ENCODE measurements at places on chromosomes 1 and 21.

GRCh38 chr1:197042676-197043341, 24.3 kb downstream of the F13B start:
- no peak for DNase-seq

- DNase-seq = no peak
Observed at GRCh38 chr1:230940848-230941247, 37.8 kb downstream of the TTC13 start.

DNA sequence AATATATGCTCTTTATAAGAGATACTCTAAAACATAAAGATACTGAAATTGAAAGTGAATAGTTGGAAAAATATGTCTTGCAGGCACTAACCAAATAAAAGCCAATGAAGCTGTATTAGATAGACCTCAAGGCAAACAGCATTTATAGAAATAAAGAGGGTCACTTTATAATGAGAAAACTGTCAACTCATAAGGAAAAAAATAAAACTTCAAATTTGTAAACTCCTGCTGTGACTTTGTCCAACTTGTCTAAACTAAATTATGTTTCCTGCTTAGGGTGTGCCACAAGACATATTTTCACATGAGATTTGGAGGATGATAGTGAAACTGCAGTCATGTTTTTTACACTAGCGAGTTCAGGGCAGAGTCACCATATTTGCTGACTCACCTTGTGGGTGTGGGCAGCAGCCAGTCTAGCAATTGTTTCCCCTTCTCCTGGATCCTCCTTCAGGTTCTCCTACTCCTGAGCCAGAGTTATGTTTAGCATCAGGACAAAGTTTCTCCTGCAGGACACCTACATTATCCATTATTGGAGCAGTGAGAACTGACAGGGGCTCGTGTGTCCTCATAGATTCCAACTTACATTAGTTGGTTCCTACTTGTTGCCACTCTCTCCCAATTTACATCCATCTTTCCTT, 43.8 kb downstream of the CD53 start:
- no peak for DNase-seq

GRCh38 chr1:211910913-211911485, 80.4 kb upstream of the LPGAT1 start:
- DNase-seq = no peak

GRCh38 chr1:218967836-218968235, 205.8 kb upstream of the LYPLAL1 start:
- DNase-seq = no peak

DNA sequence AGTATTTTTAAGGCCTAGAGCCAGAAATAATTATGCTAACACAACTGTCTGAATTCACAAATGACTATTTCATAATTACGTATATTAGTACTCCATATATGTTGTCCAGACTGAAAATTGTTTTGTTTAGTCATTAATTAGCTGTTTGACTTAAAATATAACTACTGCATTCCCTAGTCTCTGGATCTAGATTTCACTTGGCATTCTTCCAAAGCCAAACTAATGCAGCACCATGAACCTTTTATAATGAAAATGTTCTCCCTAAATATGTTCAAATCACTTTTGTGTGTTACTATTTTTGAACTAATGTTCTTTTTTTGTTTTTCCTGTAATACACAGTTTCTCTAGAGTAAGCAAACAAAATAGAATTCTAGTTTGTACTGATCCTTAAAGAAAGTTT, 46.1 kb downstream of the CAMTA1 start:
- DNase-seq = no peak

DNA sequence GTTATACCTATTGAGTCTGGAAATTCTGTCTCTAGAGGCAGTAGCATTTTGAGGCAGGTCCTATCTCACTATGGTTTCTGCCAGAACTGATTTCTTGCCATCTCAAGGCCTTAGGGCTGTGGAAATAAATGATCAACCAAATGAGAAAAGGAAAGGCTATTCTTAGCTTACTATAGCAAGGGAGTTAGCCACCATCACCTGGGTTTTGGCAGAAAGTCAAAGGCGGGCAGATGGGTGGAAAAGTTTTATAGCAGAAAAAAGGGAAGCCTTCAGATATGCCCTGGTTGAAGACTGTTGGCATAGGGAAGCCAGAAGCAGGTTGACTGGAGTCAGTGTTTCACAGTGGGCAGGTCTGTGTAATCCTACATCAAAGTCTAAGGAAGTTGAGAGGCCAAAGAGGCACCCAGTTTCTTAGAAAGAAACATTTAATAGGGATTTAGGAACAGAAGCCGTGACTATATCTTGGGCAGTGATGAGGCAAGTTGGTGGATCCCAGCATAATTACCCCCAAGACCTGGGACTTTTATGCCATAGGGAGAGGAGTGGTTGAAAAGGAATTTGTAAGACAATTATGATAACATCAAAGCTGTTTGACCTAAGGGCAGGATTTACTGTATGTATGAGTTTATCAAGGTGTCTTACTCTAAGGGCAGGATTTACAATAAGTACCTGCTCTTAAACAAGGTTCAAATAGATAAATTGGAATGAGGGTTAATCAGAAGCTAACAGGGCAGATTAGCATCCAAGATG, 29.7 kb downstream of the CTH start:
- DNase-seq = no peak

GRCh38 chr1:117232531-117232930, 21.8 kb upstream of the VTCN1 start:
- no peak for DNase-seq

GRCh38 chr1:47843781-47844557, 153.2 kb downstream of the TRABD2B start:
- DNase-seq = no peak

GRCh38 chr21:45845063-45845769, 136.4 kb upstream of the COL6A1 start:
- DNase-seq = no peak

DNA sequence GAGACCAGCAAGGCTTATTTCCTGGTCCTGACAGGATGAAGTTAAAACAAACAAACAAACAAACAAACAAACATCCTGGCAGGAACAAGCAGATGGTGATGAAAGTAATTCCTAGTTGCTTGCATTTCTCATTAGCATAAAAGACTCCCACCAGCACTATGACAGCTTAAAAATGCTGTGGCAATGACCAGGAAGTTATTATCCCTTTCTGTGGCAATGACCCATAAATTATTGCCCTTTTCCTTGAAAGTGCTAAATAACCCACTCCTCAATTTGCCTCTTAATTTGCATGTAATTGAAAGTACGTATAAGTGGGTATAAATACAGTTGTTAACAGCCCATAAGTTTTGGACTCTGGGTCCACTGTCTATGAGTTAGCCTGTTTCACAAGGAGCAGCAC, 727.6 kb upstream of the NEGR1 start:
- DNase-seq = no peak

DNA sequence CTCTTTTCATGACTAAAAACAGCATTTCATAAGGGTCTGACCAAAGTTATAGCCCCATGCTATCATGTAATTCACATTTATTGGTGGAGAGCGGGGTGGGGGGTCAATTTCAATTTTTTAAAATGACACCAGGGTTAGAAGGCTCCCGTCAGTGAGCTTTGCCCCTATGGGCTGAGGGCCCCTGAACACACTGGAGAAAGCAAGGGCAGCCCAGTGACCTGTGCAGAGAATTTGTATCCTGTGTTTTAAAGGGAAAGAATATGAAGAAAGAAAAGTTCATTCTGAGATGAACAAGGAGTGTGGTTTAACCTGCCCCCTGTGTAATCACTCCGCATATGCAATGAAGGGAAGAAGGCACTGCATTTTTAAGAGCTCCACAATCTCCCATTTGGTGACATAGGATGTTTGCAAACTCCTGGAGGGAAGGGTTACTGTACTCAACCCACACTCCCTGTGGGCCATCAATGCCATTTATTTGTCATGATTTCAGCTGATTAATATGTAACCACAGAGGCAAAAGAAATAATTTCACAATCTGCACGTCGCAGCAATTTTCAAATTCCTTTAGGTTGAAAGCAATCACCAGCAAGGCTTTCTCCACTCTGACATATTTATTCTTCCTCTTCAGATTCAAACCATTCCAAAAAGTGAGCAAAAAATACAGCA, 95.6 kb downstream of the ZNF281 start:
- DNase-seq = no peak

DNA sequence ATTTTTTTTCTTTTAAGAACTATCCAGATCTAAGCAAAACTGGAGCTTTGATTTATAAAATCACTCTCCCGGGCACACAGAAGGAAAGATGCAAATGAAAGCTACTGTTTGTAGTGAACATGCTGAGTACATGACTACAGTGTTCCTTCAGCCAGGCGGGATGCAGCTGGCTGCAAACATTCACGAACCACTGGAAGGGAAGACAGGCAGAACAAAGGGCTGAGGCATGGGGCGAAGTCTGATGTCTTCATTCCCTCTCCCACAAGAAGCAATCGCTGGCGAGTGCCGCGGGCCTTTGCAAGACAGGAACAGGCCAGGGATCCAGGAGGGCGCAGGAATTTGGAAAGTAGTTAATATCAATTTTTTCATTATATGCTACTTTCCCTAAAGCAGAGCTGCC, 257.9 kb upstream of the AJAP1 start:
- peak; percentile 8 for DNase-seq

- no peak for DNase-seq
Observed at GRCh38 chr1:56774067-56774609, 45.1 kb downstream of the FYB2 start.

GRCh38 chr1:221782477-221782876, 40.6 kb upstream of the DUSP10 start:
- DNase-seq = no peak

GRCh38 chr21:42353623-42354022, 2.8 kb upstream of the TFF2 start:
- no peak for DNase-seq

GRCh38 chr1:170470121-170470520, 61.8 kb upstream of the GORAB start:
- no peak for DNase-seq

DNA sequence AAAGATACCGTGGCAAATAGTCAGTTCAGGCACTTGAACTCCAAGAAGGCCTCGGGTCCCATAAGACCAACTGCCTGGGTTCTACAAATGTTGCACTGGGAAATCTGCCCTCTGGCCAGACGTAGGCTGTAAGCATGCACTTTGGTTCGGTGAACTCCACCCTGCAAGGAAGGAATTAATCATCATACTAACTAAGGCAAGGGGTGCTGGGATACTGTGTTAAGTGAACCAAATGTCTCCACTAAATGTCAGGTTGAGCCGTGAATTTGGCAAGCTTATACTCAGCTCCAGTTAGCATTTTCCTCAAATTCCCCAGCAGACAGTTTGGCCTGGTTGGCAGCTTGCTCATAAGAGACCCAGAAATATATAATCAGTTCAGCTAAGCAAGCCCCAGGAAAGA, 385.9 kb downstream of the GPATCH2 start:
- no peak for DNase-seq

- no peak for DNase-seq
Observed at GRCh38 chr1:43569175-43569574, 38.5 kb downstream of the PTPRF start.

GRCh38 chr1:31617916-31618746, 642 bp downstream of the HCRTR1 start:
- no peak for DNase-seq

GRCh38 chr1:156767879-156768604, 707 bp downstream of the PRCC start:
- DNase-seq = no peak

- DNase-seq = no peak
Observed at GRCh38 chr21:19018529-19018928, 614.9 kb upstream of the TMPRSS15 start.

DNA sequence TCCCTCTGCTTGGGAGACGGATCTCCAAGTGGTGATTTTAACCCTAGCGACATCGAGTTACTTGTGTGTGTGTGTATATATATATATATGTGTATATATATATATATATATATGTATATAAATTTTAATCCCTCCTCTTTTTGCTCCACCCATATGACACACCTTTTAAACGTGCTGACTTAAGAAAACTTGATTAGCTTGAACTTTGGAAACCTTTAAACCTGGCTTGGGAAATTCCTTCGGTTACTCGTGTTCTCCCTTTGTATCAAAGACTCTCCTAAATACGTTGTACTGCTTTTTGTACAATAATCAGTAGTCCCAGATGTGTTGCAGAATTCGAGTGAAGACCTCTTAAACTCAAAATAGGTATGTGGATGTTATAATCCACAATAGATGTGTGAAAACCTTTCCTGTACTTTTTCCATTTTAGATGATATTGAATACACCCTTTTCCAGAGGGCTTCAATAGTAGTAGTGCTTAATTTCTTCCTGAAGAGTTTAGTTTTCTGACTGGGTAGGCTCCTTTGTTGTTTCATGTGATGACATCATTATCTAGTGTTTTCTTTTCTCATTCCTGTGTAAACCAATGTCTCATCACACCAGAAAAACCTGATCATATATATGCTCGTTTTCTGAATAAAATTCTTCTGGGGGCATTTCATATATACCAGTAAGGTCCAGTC, 1.4 kb downstream of the RNF11 start:
- no peak for DNase-seq

DNA sequence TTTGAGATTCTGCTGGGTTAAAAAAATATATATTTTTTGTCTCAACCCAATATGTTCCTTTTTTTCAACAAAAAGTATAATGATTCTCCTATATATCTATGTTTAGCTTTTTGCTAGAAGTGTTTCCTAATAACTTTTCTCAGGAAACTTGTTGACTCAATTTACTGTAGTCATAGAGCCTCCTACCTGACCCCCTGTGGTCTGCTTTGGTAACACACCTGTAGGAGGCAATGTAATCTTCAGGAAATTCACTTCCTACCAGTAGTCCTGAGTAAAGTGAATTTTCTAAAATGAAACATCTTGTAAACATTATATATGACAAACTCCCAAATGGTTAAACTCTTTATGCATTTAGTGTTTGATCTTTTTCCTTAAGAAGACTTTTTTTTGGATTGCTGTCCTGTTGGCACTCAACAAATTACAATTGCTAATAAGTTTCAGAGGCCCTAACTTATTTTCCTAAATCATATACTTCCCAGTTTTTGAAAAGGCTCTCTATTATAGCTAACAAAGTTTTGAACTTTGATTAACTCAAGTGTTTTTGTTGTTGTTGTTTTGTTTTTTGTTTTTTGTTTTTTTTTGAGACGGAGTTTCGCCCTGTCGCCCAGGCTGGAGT, 118.3 kb downstream of the OLFML2B start:
- DNase-seq = no peak

GRCh38 chr1:17278996-17279830, 28.8 kb upstream of the PADI4 start:
- no peak for DNase-seq

GRCh38 chr1:239677362-239677761, 291.0 kb downstream of the CHRM3 start:
- DNase-seq = no peak

DNA sequence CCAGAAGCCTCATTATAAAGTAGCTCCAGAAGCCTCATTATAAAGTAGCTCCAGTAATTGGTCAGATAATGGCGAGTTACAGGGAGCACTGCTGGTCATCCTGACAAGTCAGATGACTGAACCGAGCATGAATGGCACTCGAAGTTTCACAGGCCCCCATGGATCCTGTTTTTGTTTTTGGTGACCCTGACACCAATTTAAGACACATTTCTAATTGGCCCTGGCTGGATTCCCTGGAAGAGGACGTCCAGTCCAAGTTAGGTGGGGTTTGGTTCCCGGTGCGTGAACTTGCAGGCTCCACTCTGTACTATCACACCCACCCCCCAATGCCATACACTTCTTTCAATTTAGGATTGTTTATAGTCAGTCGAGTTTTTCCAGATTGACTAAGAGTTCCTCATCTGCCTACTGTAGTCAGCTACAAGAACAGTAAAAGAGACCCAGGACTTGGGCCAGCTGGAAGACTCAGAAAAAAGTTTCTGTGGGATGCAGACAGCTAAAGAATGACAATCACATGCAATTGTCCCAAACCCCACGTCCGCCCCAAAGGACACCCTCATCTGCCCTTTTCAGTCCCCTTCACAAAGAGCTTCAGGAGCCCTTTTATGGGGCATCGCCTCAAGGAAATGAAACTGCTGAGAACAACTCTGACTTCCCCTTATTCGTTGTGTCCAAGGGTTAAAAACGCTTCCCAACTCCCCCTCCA, 2.7 kb downstream of the DHRS3 start:
- no peak for DNase-seq

Data from occipital lobe (tissue), 3 donors.